ENCODE measurements at places on chromosomes 11 and 22. TPM values are rescaled to one million over a fixed set of nuclear protein-coding genes. Genes with fewer than 3 reads are reported as not detected.

DNA sequence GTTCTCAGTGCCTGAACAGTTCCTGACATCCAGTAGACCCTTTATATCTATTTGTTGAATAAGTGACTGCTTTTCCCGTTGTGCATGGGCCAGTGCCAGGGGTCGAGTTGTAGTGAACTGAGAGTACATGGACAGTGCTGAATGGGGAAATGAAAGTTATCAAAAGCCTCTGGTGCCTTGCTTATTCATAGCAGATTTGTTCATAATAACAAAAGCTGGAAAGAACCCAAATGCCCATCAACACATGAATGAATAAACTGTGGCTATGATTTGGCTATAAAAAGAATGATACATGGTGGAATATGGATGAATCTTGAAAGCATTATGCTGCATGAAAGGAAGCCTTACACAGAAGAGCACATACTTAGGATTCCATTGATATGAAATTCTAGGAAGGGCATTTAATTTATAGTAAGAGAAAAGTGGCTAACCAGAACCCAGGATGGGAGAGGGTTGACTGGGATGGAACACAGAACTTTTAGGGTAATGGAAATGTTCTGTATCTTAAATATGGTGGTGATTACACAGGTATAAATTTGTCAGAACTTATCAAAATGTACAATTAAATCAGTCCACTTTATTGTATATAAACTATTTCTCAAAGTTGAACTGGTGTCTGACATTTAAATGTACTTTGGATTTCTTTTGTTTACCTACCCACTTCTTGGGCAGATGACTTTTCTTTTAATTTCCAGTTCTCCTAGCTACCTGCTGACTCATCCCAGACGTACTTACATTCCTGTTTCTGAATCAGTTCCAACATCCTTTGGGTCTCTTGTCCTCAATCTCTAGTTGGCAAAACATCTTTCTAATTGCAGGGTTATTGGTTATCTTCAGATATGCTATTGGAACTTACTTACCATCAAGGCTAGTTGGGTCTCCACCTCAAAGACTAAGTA lies 42.8 kb downstream of the PACS1 start:
- no peaks in the 10 kb centered on the region for H3K27me3 ChIP-seq
- DNase-seq, result no peak
- H3K27ac ChIP-seq, result no peak overlapping the region
- peaks cover 26% of the 10 kb centered on the region for H3K4me1 ChIP-seq
- H3K36me3 ChIP-seq, result no peaks in the 10 kb centered on the region
- no peak overlapping the region for H3K4me3 ChIP-seq

- H3K4me1 ChIP-seq, result no peaks in the 10 kb centered on the region
- DNase-seq, result no peak
- no peaks in the 10 kb centered on the region for H3K36me3 ChIP-seq
Observed at GRCh38 chr22:30038219-30038618, 42.0 kb upstream of the HORMAD2 start.

- no peak overlapping the region for H3K4me3 ChIP-seq
- H3K36me3 ChIP-seq, result no peaks in the 10 kb centered on the region
- no peak overlapping the region for H3K27ac ChIP-seq
- no peaks in the 10 kb centered on the region for H3K4me1 ChIP-seq
Observed at GRCh38 chr22:44999687-45000086, 10.1 kb downstream of the PHF21B start.

APOBEC3B gene
- 0.71 TPM for total RNA-seq

NXPE2 gene
- total RNA-seq, result 1.4 TPM

DNA sequence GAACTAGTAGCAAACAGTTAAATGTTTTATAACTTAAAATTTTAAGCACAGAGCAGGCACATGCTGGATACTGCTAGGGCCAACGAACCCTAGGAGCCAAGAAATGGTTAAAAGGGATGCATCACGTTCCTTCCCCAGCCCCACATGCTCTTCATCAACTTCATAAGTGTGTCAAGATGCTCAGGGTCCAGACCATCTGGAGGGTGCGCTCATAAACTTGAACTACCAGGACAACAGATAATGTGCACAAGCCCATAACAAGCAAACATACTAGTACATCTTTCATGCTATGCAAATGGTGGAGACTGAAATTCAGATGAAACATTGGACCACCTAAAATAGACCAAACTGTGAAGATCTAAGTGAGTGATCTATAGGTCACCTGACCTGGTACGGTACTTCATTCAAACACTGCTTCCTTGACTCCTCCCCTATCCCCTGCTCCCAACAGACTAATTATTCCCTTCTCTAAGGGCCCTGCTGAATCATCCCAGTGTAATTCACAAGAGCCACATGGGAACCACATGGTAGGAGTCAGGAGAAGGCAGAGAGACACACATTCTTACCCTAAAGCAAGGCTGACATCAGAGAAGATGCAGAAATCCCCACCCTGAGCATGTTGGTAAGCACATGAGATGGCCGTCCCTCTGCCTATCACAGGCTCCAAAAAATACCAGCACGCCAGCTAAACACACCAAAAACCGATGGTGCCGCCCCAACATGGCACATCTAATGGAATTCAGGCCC lies 83.9 kb downstream of the ETS1 start:
- no peak overlapping the region for H3K4me3 ChIP-seq
- H3K4me1 ChIP-seq, result peaks cover 88% of the 10 kb centered on the region
- DNase-seq, result no peak
- H3K36me3 ChIP-seq, result no peaks in the 10 kb centered on the region
- H3K27ac ChIP-seq, result peak overlapping the region; percentile 58

DNA sequence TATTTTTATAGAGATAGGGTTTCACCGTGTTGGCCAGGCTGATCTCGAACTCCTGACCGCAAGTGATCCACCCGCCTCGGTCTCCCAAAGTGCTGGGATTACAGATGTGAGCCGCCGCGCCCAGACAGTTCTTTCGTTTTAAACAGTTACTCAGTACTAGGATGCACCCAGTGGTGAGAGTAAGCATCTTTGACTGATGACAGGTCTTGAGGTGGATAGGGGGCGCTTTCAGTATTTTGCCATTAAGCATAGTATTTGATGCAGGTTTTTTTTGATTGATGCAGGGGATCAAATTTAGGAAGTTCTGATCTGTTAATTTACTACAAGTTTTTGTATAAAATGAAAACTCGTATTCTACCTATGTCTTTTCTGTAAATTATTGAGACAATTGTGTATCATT lies 13.2 kb upstream of the TRIM34 start:
- H3K27ac ChIP-seq, result no peak overlapping the region
- no peaks in the 10 kb centered on the region for H3K4me1 ChIP-seq
- H3K36me3 ChIP-seq, result no peaks in the 10 kb centered on the region
- no peak overlapping the region for H3K4me3 ChIP-seq

All from sigmoid colon (tissue), 7 donors.